Activated CD4-positive, alpha-beta T cell treated with anti-CD3 and anti-CD28 coated beads, Interleukin-2, amount 10 ng/mL, durations not matched to agents 7 days and 5 days (primary cell): ENCODE measurements at places on chromosomes 1 and 21. TPM values are rescaled to one million over a fixed set of nuclear protein-coding genes. Genes with fewer than 3 reads are reported as not detected.

RGS4 gene
- total RNA-seq = not detected

PYGO2 gene
- total RNA-seq = 50.0 TPM

SNX7 gene
- total RNA-seq = not detected

SLC30A7 gene
- total RNA-seq = 33.9 TPM

ODR4 gene
- 13.3 TPM for total RNA-seq

STUM gene
- total RNA-seq = not detected

CLIC4 gene
- total RNA-seq = 15.5 TPM

SLAMF9 gene
- not detected for total RNA-seq

DNALI1 gene
- 0.47 TPM for total RNA-seq

TTC34 gene
- 1.6 TPM for total RNA-seq

XCL2 gene
- total RNA-seq = not detected

DBT gene
- total RNA-seq = 10.3 TPM
